SK-N-DZ (cell line): ENCODE measurements at places on chromosomes 11 and 22.

DNA sequence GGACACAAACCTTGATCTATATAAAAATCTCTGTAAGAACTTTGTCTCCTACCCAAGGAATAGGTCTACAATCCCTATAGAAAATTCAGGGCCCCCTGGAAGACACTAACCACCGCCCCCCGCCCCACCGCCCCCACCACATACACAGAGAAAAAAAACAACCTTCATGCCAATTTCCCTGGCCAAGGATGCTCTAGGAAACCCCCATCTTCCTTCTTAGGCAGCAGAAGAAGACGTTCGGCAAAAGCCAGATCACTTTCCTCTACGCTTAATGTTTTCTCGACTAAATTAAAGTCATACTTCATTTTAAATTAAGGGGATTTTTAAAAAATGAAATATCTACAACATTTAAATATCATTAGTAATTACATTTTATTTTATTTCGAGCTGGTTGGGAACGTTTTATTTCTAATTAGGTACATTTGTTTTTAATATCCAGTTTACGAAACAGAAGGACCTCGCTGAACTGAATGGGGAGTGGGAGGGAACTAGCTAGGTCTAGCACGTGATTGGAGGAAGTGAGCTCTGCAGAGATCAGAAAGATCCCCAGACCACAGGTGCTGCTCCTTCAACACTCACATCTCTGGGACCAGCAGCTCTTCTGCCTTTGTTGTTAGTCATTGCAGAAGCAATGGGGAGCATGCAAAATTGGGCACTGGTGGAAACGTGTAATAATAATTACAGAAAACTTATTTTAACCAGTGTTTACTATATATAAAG, 472.3 kb downstream of the MN1 start:
- no peak for DNase-seq

GRCh38 chr11:74608431-74608830, 16.0 kb downstream of the POLD3 start:
- no peak for DNase-seq

GRCh38 chr22:26894362-26894761, 237.0 kb downstream of the MIAT start:
- no peak for DNase-seq

GRCh38 chr11:118410055-118410745, 8.8 kb downstream of the ATP5MG start:
- no peak for DNase-seq

DNA sequence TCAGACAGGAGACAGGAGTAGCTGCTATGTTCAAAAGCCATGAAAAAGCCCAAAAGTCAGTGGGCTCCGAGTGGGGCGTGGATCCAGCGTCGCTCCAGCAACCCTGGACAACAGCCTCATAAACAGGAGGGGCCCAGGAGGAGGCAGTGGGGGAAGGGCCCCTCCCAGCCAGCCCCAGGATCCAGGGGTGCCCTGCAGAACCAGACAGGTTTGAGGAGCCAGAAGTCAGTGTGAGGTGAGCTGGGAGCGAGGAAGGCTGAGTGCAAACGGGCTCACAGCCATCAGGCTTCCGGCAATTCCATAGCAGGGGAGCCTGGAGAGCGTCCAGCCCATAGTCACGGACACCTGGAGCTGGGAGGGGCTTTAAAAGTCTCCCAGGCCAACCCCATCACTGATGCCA, 217.7 kb downstream of the MN1 start:
- no peak for DNase-seq

DNA sequence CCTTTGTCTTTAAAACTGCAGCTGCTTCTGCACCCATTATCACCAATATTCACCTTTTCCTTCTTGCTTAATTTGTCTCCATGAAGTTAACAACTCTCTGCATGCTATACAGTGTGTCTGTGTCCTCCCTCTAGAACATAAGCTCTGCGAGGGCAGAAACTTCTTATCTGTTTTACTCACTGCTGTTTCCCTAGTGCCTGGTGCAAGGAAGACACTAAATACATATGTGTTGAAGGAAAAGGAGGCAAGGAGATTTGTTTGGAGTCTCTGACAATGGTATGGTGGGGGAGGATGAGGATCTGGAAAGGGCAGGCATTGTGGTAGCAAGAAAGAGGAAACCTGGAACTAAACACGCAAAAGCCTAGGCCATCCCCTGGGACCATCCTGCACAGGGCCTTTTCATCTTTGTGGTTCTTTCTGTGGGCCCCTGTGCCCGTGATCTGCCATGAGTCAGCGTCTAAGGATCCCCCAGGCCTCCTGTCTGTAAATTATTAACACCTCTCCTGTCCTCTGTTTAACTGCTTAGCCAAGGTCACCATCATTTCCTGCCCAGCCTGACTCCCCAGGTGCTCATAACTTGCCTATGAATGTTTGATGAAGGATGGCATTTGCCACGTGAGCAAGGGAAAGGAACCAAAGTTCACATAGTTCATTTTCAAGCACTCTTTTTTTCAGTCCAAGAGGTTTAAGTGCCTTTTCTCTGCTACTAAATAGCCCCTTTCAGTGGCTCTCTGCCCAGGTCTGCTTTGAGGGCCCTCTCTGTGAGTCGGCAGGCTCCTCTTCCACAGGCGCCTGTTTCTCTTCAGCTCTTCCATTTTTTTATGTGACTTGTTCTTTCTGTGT, 131.1 kb downstream of the RASSF10 start:
- no peak for DNase-seq

DNA sequence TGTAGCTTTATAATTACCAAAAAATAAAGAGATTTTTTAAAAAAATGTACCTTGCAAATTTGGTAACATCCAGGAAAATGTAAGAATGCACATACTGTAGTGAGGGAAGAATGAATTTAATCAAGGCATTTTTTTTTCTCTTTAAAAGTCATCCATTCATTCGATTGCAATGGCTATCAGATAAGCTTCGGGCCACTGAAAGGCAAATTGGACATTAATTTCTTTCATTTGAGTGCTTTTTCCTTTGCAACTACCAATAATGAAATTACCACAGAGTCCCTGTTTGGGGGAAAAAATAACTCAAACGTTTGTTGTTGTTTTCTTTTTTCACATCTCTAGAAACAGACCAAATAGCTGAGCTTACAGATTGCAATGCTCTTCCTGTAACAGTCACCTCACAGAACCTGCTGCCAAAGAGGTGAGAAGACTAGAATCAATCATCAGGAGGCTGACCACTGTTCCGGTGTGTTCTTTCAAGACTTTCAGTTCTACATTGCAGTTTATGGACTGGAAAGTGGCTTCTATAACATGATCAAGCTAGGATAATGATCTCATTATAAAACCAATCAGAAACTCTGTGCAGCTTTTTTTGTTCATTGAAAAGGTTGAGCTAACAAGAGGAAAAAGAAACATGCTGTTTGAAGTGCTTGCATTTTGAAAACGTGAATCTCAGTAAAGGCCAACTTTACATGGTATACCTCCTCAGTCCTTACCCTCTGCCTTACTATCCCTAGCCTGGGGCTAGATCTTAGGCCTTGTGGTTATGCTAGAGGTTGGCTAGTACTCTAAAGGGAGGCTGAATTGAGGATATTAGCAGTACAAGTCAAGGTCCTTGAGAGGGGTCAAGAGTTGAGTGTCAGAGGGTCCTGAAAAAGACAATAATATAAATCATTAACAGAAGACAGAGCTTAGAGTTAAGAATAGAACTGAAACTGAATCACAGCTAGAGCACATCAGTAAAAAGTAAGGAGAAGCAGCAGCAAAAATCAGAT, 1276.1 kb downstream of the LRRC4C start:
- DNase-seq = no peak

DNA sequence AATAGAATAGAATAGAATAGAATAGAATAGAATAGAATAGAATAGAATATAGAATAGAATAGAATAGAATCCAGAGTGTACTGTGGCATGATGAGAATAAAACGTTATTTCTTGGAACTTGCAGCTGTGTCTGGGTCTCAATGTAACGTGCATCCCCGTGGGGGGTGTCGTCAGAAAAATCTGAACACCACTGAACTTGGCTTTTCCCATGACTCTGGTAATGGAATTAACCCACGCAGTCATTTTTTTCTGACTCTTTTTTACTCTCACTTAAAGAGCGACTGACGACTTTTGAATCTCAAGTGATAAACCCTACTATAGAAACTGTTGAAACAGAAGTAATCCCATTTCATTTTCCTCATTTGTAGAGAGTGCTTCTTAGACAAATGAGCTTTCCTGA, 92.4 kb upstream of the BID start:
- no peak for DNase-seq

- no peak for DNase-seq
Measured at GRCh38 chr11:80843266-80843974, 1402.6 kb upstream of the TENM4 start.
